ENCODE measurements at places on chromosomes 7 and 10. TPM values are rescaled to one million over a fixed set of nuclear protein-coding genes. Genes with fewer than 3 reads are reported as not detected.

FAM24B gene
- total RNA-seq, result 9.0 TPM

HOXA5 gene
- 0.66 TPM for total RNA-seq

TMEM168 gene
- total RNA-seq, result 23.1 TPM

SPDYE1 gene
- total RNA-seq, result not detected

ATXN7L1 gene
- total RNA-seq, result 8.2 TPM

CDC14C gene
- total RNA-seq, result not detected

CTAGE8 gene
- total RNA-seq, result 0.44 TPM

PARP12 gene
- 17.4 TPM for total RNA-seq

HHEX gene
- total RNA-seq, result 0.62 TPM

PLAC9 gene
- total RNA-seq, result 1.9 TPM

HGF gene
- total RNA-seq, result 101 TPM

CCDC172 gene
- total RNA-seq, result not detected

CREB5 gene
- total RNA-seq, result 2.5 TPM

GTF2IRD2 gene
- total RNA-seq, result 5.2 TPM

HABP2 gene
- not detected for total RNA-seq

MMP21 gene
- total RNA-seq, result under 0.01 TPM

COL28A1 gene
- total RNA-seq, result 0.55 TPM

CRHR2 gene
- total RNA-seq, result not detected

ACSM6 gene
- not detected for total RNA-seq

VTI1A gene
- 43.4 TPM for total RNA-seq

FANK1 gene
- total RNA-seq, result 3.7 TPM

MPP7 gene
- total RNA-seq, result 0.33 TPM

OR6V1 gene
- not detected for total RNA-seq

ZNF804B gene
- not detected for total RNA-seq

C10orf67 gene
- total RNA-seq, result 0.11 TPM

CHST15 gene
- total RNA-seq, result 4.6 TPM

CYP2C19 gene
- total RNA-seq, result not detected

ZCWPW1 gene
- total RNA-seq, result 1.4 TPM

MKI67 gene
- total RNA-seq, result 10.1 TPM

FZD1 gene
- 18.7 TPM for total RNA-seq

TAX1BP1 gene
- 92.4 TPM for total RNA-seq

PEX1 gene
- total RNA-seq, result 18.5 TPM

PIK3CG gene
- not detected for total RNA-seq

NANOS1 gene
- total RNA-seq, result under 0.01 TPM

PRKCQ gene
- 0.22 TPM for total RNA-seq

Data from uterine smooth muscle cell (primary cell).